ENCODE measurements at places on chromosomes 11 and 22.

DNA sequence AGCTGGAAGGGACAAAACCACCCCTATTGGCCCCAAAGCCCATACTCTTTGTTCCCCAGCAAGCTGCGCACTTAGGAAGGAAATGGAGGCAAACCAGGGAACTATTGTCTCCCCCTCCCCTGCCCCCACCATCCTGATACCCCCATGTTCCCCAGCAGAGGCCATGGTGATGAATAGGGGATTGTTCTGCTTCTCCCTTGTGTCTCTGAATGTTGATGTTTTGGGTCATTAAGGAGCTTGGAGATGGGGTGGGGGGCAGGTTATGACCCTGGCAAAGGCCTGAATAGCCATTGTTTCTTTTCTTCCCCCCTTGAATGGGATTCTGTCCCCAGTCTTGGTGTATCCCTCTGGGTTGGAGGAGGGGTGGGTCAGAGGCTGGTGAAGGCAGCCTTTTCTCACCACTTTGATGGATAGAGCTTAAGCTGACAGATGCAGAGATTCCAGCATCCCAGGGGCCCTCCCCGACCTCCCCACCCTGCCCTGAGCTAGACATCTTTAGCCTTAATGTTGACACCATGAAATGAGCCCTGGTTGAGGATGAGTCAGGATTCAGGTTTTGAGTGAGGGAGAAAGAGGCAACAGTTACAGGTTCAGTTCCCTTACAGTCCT, 8.3 kb downstream of the DTX4 start:
- no peak for DNase-seq

- DNase-seq: no peak
Observed at GRCh38 chr22:38788021-38788816, 5.7 kb downstream of the DNAL4 start.

DNA sequence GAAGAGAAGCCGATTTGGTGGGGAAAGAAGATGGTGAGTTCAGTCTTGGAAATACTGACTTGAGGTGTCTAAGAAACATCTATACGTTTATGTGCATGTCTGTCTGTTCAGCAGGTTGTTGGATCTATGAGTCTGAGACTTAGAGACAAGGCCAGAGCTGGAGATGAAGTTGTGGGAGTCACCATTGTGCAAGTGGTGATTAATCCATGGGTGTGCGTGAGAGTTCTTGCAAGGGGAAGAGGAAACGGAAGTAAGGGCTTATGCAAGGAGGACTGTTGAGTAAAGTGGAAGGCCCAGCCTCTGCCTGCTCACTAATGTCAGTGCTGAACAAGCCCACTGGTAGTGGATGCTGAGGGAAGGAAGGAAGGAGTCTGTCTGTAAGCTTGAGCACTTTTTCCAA, 9.7 kb downstream of the TMEM45B start:
- DNase-seq: peak; percentile 85

GRCh38 chr11:35262056-35262455, 123.1 kb downstream of the CD44 start:
- DNase-seq: no peak

- DNase-seq: no peak
Observed at GRCh38 chr22:23062616-23063538, 7.4 kb upstream of the GNAZ start.

- no peak for DNase-seq
Observed at GRCh38 chr22:36422287-36423014, 34.7 kb upstream of the MYH9 start.

DNA sequence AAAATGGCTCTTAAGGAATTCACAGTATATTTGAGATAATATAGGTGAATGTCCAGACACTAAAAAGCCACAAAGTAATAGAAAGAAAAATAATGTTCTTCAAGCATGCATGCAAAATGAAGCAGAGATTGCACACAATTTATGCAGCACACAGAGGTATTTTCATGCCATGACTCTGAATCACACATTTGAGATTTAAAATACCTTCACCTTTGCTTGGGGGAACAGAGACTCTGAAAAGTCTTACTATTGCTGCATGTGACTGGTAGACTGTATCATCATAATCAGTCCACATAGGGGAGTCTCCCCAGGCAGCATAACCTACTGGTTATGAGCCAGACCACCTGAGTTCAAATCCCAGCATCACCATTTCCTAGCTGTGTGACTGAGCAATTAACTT, 96.2 kb downstream of the RCN1 start:
- peak; percentile 9 for DNase-seq

- no peak for DNase-seq
Observed at GRCh38 chr11:57674251-57674650, 6.3 kb downstream of the ZDHHC5 start.

DNA sequence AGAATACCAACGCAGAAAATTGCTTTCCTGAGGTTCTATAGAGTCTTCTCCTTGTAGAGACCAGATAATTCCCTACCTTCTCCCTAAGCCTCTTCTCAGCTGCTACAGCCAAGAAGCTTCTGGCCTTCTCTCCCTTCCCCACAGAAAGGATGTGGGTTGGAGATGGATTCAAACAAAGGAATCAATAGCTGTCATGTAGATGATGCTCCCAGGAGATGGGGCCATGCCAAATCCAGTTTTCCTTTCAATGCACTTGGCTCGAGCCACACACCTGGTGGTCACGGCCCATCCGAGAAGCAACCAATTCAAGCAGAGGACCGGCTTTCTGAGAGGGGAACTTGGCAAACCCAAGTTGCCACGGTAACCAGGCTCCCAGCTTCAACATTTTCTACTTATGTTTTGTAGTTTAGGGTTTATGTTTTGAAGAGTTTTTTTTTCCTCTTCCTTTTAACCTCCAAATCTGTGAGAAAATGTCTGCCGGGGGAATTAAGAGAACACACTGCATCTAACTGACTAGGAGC, 31.3 kb upstream of the OPCML start:
- no peak for DNase-seq

GRCh38 chr22:38845004-38845740, 1.3 kb upstream of the NPTXR start:
- DNase-seq: no peak

DNA sequence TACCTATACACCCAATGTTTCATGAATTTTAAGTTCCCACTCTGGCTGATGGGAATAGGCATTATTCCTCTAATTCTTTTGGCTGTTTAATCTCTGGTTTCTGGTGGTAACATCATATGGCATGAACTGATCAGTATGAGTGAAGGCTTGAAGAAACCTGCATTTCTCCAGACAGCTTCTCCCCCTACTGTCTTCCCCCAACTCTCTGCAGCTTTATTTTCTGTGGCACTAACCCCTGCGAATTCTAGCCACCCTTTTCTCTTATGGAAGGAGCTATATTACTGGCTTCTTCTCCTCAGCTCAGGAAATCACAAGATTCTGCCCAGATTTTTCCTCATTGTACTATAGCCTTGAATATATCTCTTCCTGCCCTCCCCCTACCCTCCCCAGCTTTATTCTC, 57.1 kb downstream of the CASP12 start:
- DNase-seq: no peak

GRCh38 chr11:34512840-34513681, 533 bp downstream of the ELF5 start:
- peak; percentile 23 for DNase-seq

GRCh38 chr11:133887692-133888332, 42.5 kb upstream of the SPATA19 start:
- DNase-seq: no peak

DNA sequence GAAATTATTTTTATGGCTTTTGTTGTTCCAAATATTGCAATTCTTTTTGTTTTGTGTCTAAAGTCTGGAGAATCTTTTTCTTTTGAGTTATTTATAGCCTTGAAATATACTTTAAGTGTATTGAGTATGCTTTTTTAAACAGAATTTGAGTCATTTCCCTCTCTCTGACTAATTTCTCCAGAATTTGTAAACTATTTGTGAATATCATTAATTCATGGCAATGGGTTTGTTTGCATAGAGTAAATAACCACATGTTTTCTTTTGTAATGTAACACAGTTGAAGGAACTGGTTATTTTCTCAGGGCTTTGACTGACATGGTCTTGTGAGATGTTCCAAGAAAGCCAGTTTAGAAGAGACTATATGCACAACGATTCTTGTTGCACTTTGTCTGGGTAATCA, 30.9 kb upstream of the MPEG1 start:
- DNase-seq: no peak

- no peak for DNase-seq
Observed at GRCh38 chr22:49885281-49885680, 31.6 kb downstream of the ZBED4 start.

DNA sequence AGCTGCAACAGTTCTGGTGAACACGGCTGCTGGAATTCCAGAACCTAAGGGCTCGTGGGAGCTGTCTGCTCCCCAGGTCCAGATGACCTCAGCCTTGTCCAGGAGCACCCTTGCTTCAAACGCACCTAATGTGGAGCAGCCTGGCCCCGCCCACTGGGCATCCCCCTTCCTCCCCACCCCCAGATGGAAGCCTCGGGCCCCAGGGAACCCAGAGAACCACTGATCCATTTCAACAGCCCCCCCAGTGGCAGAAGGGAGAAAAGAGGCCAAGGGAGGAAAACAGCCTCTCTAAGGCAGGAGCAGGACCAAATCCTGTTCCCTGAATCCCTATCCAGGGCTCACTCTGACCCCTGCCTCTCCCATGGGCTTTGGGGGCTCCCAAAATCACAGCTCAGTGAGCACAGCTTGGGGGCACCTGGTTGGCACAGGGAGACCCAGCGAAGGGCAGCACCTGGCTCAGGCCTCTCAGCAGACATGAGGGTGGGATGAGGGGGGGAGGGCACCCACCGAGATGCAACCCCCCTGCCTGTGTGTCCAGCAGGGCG, 1.2 kb downstream of the CYTH4 start:
- no peak for DNase-seq

DNA sequence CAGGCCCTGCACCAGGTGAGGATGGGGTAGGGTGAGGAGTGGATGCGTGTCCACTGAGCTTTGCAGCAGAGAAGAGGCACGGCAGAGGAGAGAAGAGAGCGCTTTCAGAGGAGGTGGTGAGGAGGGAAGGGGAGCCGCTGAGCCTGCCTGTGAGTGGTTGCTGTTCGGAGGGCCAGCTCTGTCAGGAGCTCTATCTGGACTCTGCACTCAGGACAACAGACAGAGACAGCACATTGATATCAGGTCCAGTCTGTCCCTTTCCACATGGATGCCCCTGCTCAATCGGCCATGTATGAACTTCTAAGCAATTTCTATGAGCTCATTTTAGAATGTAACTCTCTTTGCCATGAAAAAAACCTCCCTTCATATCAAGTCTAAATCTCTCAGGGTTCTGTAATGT, 158.6 kb downstream of the KIRREL3 start:
- no peak for DNase-seq

- DNase-seq: no peak
Observed at GRCh38 chr11:29448246-29448877, 568.5 kb downstream of the KCNA4 start.

DNA sequence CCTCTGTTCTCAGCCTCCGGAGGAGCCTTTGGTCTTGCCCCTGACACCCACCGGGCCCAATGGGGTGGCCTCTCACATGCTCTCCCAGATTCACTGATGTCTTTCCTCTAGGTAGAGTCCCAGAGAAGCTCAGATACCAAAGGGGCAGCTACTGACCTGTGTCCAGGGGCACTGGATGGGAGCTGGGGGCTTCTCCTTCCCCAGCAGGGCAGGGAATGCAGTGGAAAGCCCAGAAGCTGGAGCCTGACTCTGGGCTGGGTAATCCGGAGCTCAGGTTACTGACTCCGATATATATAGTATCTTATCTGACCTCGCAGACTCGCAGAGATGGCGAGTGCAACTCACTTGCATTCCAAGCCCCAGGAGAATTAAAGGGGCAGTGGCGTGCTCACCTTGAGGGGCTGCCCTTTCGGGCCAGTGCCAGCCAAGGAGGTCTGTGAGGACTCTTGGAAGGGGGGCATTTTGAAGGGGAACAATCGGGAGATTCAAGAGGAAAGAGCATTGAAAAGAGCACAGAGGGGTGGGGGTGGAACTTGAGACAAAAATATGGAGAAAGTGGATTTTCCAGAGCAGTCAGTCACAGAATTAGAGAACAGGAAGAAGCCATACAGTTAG, 2.5 kb downstream of the USP2 start:
- peak; percentile 49 for DNase-seq

GRCh38 chr22:47107431-47107830, 345.0 kb downstream of the TBC1D22A start:
- DNase-seq: peak; percentile 32

DNA sequence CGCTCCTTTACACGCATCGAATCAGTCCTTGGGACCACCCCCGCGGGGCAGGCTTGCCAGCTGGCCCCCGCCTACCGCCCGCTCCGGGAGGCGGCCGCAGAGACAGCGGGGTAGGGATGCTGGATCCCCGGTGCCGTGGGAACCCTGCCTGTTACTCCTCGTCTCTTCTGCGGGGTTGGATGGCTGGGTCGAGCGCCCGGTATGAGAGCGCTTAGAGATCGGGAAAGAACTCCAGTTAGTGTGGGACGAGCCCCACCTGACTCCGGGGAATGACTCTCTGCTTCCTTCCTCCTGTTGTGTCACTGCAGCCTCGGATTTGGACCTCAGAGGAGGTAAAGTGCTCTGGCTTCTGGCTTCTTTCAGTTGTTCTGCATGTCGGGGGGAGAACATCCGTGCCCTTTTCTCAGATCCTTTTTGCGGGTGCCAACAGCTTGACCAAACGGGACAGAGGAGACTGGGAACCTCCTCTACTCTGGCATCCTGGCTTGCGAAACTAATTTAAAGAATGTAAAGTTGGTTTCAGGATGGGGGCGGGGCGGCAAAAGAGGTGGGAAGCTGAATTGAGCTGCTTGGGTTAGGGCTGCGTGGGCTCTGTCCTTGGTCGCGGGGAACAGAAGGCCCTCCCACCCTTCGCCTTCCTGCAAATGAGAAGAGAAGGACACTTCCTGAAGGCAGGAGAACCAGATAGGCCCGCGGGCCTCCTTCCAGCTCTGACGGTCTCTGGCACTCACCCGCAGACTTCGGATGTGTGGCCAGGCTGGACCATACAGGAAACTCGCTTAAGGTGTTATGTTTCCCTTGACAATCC, 938 bp downstream of the LAYN start:
- DNase-seq: peak; percentile 96

DNA sequence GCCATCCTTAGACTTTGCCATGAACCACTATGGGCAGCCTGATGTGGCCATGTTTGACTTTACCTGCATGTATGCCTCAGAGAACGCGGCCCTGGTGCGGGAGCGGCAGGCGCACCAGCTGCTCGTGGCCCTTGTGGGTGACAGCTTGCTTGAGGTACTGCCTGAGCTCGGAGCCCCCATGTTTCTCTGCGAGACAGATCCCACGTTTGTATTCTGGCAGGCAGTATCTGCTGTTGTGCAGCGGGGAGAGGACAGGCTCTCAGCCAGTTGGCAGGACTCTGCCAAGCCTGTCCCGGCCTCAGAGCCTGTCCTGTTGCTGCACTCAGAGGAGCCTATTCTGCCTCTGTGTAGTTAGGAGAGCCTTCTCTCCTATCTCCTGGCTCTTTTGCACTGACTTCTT, 109.9 kb downstream of the MICAL2 start:
- DNase-seq: no peak

Measured in NCI-H226 (cell line).